ENCODE measurements at places on chromosomes 16 and 17. TPM values are rescaled to one million over a fixed set of nuclear protein-coding genes. Genes with fewer than 3 reads are reported as not detected.
A peak's percentile ranks its signal among the peaks of the same experiment; 100 is the strongest.

GRCh38 chr17:61005358-61005757 lies 327.7 kb downstream of the BCAS3 start:
- no peak for DNase-seq

GRCh38 chr16:35207059-35207999 lies 1747.9 kb downstream of the TP53TG3F start:
- no peak for DNase-seq

NPIPA3 gene
- total RNA-seq, result 7.1 TPM

DNA sequence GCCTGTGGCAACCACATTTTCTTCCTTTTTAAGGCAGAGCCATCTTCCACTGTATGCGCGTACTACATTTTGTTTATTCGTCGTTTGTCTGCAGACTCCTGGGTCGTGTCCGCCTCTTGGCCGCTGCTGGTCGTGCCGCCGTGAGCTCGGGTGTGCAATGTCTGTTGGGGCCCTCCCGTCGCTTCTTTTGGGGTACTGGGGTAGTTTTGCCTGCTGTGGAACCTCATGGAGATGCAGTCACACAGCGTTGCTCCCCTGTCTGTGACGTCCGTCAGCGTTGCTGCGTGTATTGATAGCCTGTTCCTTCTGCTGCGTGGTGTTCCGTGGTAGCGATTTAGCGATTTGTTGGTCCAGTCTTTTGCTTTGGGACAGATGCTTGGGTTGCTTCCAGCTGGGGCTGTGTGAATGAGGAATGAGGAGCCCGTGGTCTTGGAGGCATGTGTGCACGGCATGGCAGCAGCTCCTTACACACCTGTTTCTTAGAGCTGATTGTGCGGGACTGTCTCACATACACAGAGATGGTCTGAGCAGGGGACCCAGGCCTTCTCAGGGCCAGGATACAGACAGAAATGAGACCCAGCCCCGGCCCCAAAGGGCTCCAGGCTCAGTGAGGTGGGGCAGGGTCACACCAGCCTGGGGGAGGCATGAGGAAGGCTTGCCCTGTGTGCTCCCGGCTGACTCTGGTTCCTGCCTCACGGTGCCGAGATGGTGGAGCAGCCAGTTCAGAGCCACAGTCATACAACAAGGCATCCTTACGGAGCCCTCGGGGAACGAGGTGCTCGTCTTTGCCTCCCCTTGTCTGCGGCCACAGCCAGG lies 78.4 kb upstream of the GSE1 start:
- DNase-seq, result peak; percentile 38

DNA sequence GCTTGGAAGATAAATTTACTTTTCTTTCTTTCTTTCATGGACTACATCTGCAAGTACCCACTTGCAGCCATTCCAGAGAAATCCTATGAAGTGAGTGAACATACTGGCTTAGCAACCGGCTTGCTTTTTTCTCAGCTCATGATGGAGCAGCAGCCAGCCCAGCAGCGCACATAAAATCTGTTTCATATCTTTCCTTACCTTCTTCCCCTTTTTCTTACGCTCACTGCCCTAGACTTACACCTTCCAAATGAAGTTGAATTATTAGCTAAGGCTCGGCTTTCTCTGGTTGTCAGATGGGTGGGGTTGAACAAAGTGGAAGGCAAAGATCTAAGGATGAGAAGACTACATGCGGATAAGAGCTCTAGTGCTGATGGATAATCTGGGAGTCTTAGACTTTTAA lies 13.9 kb upstream of the ABCA8 start:
- DNase-seq, result no peak

- no peak for DNase-seq
Observed at GRCh38 chr16:8094696-8095095, 495.6 kb downstream of the TMEM114 start.

SOX8 gene
- total RNA-seq, result 0.69 TPM

DNA sequence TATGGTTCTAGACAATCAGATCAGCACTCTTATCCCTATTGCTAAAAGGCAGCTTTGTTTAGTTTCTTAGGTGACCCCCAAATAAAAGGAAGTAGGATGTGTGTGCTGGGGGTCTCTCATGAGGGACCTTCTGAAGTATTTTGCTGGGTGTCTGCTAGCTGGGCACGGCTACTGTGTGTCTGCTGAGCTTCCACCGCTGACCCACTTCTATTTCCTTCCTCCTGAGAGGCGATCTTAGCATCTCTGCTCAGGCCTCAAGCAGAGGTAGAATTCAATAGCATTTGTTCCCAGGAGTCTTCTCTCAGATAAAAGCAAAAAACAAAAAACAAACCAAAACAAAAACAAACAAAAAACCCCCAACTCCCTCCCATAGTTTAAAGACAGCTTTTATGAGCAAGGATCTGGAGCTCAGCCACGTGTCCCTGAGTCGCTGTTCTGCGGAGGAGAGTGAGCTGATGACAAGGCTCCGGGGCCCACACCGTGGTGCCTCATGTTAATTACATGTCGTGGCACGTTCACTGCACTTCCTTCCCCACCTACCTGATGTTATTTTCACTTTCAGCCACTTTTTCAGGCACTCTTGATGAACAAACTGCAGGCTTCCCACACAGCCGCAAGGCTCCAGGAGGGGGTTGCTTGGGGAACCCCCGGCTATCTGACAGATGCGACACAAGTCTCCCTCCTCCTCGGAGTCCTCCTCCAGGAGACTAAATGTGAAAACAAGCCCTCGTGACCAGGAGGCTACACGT lies 83.5 kb downstream of the MARCHF10 start:
- peak; percentile 50 for DNase-seq

- DNase-seq, result peak; percentile 26
Observed at GRCh38 chr16:26594666-26595065, 472.1 kb upstream of the C16orf82 start.

GRCh38 chr17:60514053-60514452 lies 12.0 kb downstream of the APPBP2 start:
- DNase-seq, result peak; percentile 15

AXIN1 gene
- total RNA-seq, result 37.3 TPM

- DNase-seq, result peak; percentile 24
Observed at GRCh38 chr16:89012622-89012995, 35.6 kb upstream of the CBFA2T3 start.

- DNase-seq, result peak; percentile 39
Observed at GRCh38 chr17:7824021-7824924, 9.7 kb upstream of the KDM6B start.

- peak; percentile 90 for DNase-seq
Observed at GRCh38 chr17:62670202-62670821, 42.8 kb downstream of the MRC2 start.

DNA sequence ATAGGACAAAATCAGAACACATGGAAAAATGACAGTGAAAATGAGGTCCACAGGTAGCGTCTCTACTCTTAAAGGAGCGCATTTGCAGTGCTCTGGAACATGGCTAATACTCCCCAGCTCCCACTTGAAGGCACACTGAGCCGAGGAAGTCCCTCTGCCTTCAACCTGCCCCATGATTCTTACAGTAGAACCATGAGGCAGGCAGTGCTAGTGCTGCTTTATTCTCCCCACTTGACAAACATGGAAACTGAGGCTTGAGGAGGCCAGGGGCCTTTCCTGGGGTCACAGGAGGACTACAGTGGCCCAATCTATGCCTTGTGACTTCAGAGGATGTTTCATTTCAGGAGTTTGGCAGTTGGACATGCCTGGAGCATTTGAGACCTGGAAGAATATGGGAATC lies 244.1 kb upstream of the MAF start:
- DNase-seq, result no peak

DNA sequence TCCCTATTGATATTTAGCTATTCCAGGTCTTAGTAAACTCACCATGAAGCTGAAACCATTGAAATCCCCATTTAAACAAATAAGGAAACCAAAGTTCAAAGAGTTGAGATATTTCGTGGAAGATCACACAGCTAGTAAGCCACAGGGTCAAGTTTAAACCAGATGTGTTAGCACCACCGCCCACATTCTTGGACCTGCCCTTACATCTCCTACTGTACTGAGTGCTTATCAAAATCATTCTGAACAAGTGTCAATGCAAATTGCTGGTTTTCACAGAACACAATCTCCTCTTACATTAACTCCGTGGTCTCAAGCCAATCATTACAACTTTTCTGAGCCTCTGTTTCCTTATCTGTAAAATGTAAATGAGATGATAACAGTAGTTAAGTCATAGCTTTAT lies 676.2 kb downstream of the CDH11 start:
- DNase-seq, result peak; percentile 74

GRCh38 chr16:70675851-70676513 lies 9.9 kb downstream of the MTSS2 start:
- DNase-seq, result no peak

DNA sequence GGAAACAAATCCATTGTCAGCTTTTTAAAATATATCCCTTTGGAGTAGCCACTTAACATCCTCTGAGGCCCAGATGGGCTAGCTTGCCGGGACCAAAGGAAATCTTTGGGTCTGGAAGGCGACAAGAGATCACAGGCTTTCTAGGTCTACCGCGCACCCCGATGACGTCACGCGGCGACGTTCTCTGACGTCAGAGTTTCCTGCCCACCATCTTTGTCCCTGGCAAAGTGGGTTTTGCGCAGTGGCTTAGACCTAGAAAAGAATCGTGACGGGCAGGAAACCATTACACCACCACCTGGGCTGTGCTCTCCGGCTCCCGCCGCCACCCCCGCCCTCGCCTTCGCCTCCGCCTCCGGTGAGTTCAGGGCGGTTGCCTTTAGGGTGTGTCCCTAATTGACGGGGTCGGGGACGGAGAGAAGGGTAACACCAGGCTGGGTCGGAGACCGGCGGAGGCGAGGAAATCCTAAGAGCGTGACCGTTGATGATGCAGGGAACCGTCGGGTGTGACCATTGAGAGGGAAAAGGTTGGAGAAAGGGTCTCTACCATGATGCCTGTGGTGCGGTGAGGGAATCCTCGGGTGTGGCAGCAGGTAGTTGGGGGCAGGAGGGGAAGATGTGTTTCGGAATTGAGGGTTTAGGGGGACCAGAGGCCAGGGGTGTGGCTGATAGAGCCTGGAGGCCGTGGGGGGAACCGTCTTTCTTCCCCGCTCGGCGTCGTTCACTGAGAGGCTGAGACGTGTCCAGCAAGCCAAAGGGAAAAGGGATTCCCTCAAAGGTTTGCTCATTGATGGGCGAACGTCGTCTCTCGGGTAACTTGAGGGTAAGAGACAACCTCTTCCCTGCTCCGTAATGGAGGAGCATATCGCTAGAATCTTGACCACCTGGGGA lies at the start of gene AP2B1:
AP2B1 (plus strand) TSS at position 249 of the 888 bp plus-strand sequence. CDS start 6,709 bp downstream, outside the sequence.
- DNase-seq, result peak; percentile 100

DNA sequence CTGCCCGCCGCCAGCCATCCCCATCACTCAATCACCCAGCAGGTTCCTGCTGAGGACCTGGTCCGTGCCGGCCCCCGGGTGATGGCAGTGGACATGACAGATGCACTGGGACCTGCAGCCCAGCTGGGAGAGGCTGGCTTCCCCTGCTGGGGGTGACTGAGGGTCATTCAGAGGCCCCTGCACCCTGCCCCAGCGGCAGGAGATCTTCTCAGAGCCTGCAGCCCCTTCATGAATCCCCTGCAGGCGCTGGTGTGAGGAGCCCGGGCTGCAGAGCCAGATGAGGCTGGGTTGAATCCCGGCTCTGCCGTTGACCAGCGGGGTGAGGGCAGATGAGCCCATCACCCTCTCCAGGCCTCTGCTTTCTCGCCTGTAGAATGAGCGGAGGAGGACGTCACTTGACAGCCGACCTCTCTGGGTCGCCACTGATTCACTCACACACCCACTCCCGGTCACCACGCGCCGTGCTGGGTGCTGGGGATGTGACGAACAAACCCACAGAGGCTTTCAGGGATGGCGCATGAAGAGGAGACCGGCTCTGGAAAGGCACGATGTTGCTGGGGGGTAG lies 95.2 kb upstream of the CIBAR2 start:
- DNase-seq, result no peak

DNA sequence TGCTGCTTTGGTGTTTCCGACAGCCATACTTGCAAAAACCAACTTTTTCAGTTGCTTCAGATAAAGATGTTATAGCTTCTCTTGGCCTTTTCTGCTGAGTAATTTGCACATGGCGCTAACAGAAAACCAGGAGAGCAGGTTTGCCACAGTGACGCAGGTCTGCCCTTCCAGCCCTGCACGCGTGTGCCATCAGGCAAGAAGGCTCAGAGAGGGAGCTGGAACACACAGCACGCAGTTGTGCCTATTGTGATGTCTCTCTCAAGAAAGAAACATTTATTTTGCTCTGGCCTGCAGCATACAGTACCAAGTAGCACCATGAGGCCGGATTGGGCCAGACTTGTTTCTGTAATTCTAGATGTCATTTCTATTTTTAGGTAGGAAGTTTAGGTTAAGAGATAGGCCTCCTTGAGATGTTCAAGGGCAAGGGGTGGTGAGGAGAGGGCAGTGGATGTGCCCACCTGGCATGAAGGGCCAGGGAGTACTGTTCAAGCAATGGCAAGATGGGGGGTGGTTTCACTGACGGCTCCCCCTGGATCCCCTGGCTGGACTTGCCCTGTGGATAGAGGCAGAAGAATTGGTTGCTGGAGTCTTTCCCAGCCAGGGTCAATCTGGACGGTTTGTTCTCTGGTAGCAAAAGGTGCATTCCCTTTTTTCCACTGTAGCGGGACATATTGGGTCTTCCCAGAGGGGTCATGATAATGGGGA lies 1.9 kb downstream of the CBX2 start:
- no peak for DNase-seq

DNA sequence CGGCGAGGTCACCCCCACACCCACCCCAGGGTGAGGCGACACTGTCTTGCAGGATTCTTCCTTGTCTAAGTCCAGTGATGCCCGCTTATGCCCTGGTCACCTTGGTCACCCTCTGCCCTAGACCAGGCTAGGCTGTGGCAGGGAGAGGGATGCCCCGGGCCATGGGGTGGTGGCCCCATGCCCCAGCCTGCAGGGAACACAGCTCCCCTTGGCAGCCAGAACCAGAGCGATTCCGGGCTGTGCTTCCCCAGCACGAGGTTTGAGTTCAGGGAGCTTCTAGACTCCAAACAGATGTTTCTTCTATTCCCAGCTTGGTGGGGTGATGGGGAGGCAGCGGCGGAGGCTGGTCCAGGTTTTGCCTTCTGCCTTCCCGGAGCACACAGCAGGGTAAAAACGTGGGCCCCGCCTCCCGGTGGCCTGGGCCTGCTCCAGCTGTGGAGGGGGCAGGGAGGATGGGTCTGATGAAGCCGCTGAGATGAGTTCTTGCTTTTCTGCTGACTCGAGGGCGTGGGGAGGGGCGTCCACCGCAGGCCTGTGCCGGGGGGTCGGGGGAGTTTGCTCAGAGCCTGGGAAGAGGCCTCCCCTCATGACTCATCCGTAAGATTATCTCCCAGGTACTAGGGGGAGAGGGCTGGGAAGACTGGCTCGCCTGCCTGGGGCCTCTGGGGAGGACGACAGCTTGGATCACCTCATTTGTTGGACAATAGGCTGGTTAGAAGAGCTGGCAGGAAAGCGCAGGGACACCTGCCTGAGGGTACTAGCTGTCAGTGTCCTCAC lies 15.4 kb downstream of the SMTNL2 start:
- DNase-seq, result peak; percentile 96

DNA sequence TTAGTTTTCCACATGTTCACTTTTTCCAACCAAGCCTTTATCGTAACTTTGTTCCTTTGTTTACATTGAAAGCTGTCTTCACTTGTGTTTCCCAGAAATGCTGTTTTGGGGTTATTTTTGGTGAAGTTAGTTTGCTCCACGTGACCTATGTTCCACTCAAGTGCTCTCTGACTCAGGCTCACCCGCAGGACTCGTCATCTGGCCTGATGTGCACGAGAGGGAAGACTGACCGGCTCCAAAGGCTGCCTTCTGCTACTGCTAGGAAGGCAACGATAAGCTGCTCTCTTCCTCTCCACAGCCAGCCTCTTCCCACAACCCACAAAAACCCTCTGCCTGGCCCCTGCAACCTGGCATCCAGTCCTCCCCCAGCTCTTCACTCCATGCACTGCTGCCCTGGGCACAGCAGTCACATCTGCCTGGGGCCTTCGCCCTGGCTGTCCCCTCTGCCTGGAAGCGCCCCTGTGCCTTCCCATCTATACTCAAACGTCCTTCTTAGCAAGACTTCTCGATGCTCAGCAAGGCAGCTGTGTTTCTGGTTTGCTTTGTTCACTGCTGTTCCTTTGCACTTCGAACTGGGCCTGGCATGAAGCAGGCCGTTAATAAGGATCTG lies 28.0 kb downstream of the ZCCHC14 start:
- no peak for DNase-seq

TSNAXIP1 gene
- 3.2 TPM for total RNA-seq

Measured in endodermal cell (in vitro differentiated cells).